Ureter (tissue), 1 donor: ENCODE measurements at places on chromosomes 5 and 9. TPM values are rescaled to one million over a fixed set of nuclear protein-coding genes. Genes with fewer than 3 reads are reported as not detected.

PCA3 gene
- not detected for total RNA-seq

FAM221B gene
- total RNA-seq, result 0.26 TPM

MYOT gene
- 1.3 TPM for total RNA-seq

MARCHF3 gene
- 7.0 TPM for total RNA-seq

OR1J4 gene
- total RNA-seq, result not detected

GDA gene
- total RNA-seq, result 6.6 TPM

IFNA13 gene
- total RNA-seq, result not detected

IL4 gene
- total RNA-seq, result not detected

SPATA31D4 gene
- total RNA-seq, result not detected

KCNIP1 gene
- not detected for total RNA-seq

TXNDC8 gene
- not detected for total RNA-seq

MTMR12 gene
- 33.4 TPM for total RNA-seq

RANBP3L gene
- 8.1 TPM for total RNA-seq

WDR31 gene
- total RNA-seq, result 5.1 TPM

C9orf152 gene
- total RNA-seq, result 6.7 TPM

BAG1 gene
- 139 TPM for total RNA-seq

ST6GALNAC6 gene
- 48.9 TPM for total RNA-seq

OTP gene
- not detected for total RNA-seq

ANKRD55 gene
- 0.34 TPM for total RNA-seq

ANKRD20A1 gene
- 4.4 TPM for total RNA-seq

MAP1B gene
- total RNA-seq, result 128 TPM

IL9 gene
- not detected for total RNA-seq

BNIP1 gene
- total RNA-seq, result 12.3 TPM

SUSD3 gene
- 3.0 TPM for total RNA-seq

TMEM232 gene
- 5.7 TPM for total RNA-seq

CAMK4 gene
- 3.0 TPM for total RNA-seq

SLC6A3 gene
- 0.57 TPM for total RNA-seq

GPR150 gene
- 0.18 TPM for total RNA-seq

FCHO2 gene
- total RNA-seq, result 51.5 TPM

MARCOL gene
- not detected for total RNA-seq

MGAT1 gene
- 151 TPM for total RNA-seq

SLC22A4 gene
- 3.1 TPM for total RNA-seq

ADAMTS12 gene
- total RNA-seq, result 1.7 TPM

HAND1 gene
- total RNA-seq, result not detected

GLRX gene
- total RNA-seq, result 21.1 TPM

ALDH7A1 gene
- total RNA-seq, result 78.5 TPM

ALDH1A1 gene
- 18.7 TPM for total RNA-seq

MAST4 gene
- total RNA-seq, result 114 TPM

ARHGEF39 gene
- total RNA-seq, result 1.0 TPM

MBLAC2 gene
- total RNA-seq, result 7.8 TPM

POU5F2 gene
- 4.9 TPM for total RNA-seq

BRD9 gene
- 63.6 TPM for total RNA-seq

PPP3R2 gene
- total RNA-seq, result not detected

GABRA1 gene
- not detected for total RNA-seq

SLC4A9 gene
- total RNA-seq, result 0.13 TPM

CCL19 gene
- total RNA-seq, result 11.4 TPM

LCN1 gene
- not detected for total RNA-seq

SPINK4 gene
- total RNA-seq, result not detected

NOXA1 gene
- total RNA-seq, result 12.5 TPM

ADCY2 gene
- total RNA-seq, result 13.1 TPM

SNCAIP gene
- total RNA-seq, result 3.3 TPM

SOWAHA gene
- total RNA-seq, result 6.8 TPM

RNF14 gene
- 59.3 TPM for total RNA-seq

CDHR2 gene
- not detected for total RNA-seq

EGFLAM gene
- 3.7 TPM for total RNA-seq

TEK gene
- total RNA-seq, result 13.1 TPM

MTX3 gene
- total RNA-seq, result 25.4 TPM

BTNL3 gene
- total RNA-seq, result not detected

C9orf153 gene
- 0.36 TPM for total RNA-seq
